ENCODE measurements at places on chromosomes 12 and 14. TPM values are rescaled to one million over a fixed set of nuclear protein-coding genes. Genes with fewer than 3 reads are reported as not detected.

Gene ADSS1
- 3.8 TPM for total RNA-seq

Gene TSPAN9
- total RNA-seq: 24.9 TPM

Gene ANG
- 2.7 TPM for total RNA-seq

Gene KLHL33
- total RNA-seq: 0.25 TPM

Gene FGF6
- total RNA-seq: not detected

Gene SLC2A14
- total RNA-seq: not detected

Gene GZMH
- not detected for total RNA-seq

Gene SLC6A15
- 0.65 TPM for total RNA-seq

Gene SLC38A4
- 1.3 TPM for total RNA-seq

Gene PLA2G1B
- total RNA-seq: not detected
